ENCODE measurements at places on chromosomes 7 and 10.

- no peak for DNase-seq
These were observed 141.3 kb upstream of the ANK3 start for GRCh38 chr10:60531006-60531405.

DNA sequence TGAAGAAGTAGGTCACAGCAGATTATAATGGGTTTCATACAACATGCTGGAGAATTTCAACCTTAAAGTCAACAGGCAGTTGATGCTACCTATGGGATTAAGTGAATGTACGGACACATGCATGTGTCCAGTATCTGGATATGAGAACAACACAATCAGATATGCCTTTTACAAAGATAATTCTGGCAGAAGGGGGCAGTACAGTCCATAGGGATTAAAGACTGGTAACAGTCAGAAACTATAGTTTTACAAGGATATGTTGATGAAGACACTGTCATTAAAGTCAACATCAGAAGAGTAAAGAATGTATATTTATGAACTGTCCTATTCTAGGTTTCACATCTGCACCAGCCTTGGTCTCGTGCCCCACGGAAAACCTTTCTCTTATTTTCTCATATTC, 41.5 kb downstream of the ANKMY2 start:
- DNase-seq = no peak

DNA sequence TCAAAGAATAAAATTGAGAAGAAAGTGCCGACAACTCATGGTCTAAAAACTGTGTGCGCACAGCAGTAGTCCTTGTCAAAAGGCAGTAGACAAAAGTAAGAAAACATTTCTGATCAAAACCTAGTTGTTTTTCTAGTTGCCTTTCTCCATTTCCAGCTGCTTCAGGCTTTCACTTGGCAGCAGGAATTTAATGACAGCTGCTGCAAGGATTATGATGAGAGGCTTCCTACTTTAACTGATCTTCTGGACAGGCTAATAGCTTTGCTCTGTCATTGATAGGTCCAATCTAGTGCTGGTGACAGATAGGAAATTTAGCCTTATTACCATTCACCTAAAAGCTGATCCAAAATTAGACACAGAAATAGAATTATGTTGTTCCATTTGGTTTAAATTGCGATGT, 110.7 kb upstream of the SEMA3C start:
- peak; percentile 70 for DNase-seq

GRCh38 chr10:125103924-125104323, 56.4 kb downstream of the CTBP2 start:
- no peak for DNase-seq

DNA sequence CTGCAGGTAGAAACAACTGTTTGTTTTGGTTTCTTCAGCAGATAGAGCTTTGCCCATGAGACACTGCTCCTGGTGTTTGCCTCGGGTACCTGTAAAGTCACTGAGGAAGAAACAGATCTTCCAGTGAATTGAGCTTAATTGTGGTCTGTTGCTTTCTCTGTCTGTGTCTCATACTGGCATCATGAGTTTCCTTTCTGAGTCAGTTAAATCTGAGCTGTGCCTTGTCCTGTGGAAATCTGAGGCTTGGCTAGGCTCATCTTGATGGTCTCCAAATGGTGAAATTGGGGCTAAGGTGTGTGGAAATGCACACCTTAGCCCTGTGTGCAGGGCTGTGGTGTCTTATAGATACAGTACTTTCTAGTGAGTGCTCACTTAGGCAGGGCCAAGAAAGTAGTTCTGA, 67.4 kb downstream of the GBF1 start:
- DNase-seq = no peak

GRCh38 chr10:6002809-6003510, 25.6 kb upstream of the IL15RA start:
- no peak for DNase-seq

- no peak for DNase-seq
These were observed 957.1 kb downstream of the SORCS3 start for GRCh38 chr10:105598207-105598606.

DNA sequence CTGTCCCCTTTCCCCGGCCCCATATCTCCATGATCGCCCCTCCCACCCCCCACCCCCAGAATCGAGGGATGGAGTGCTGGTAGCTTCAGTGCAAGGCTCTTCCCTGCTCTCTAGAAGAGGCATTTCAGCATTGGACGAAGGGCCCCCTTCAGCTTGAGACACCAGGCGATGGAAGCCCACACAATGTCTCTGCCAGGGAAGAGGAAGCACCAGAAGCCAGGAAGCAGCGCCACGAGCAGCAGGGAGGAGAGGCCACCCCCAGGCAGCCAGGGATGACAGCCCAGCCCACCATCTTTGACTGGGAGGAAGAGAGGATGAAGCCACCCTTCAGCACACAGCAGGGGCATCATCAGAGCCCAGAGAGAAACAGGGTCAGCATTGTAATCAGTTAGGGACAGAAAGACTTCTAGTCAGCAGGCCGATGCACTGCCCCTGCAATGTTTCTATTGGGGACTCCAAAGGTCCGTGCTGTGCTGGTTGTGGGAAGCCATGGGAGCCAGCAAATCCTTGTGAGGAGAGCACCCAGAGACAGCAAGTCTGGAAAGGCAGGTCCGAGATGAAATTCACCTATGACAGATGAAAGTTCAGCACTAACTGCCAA, 15.7 kb downstream of the TMEM72 start:
- no peak for DNase-seq

DNA sequence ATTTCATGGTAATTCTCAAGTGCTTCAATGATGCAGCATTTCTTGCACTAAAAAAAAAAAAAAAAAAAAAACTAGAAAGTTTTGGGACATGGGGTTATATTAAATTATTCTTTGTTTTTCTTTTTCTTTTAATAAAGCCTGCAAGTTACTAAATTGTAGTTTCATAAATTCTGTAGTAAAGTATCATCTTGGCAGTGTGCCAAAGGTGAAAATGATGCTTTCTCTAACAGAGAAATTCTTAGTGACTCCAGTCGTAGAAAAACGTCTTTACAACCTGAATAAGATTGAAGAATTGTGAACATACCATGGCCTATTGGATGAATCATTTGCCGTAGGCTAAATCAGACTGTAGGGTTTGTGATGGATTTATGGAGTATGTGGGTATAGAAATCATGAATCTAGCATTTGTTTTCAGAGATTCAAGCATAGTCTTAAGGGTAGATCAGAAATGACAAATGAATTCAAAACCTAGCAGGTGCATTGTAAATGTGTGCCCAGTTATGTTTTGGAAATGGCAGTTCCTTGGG, 27.1 kb downstream of the RBM17 start:
- no peak for DNase-seq

- no peak for DNase-seq
These were observed 5.3 kb downstream of the ZNF488 start for GRCh38 chr10:47378606-47379444.

GRCh38 chr7:106045586-106045985, 66.5 kb downstream of the SYPL1 start:
- DNase-seq = no peak

GRCh38 chr10:113644185-113645120, 19.4 kb downstream of the NRAP start:
- no peak for DNase-seq

DNA sequence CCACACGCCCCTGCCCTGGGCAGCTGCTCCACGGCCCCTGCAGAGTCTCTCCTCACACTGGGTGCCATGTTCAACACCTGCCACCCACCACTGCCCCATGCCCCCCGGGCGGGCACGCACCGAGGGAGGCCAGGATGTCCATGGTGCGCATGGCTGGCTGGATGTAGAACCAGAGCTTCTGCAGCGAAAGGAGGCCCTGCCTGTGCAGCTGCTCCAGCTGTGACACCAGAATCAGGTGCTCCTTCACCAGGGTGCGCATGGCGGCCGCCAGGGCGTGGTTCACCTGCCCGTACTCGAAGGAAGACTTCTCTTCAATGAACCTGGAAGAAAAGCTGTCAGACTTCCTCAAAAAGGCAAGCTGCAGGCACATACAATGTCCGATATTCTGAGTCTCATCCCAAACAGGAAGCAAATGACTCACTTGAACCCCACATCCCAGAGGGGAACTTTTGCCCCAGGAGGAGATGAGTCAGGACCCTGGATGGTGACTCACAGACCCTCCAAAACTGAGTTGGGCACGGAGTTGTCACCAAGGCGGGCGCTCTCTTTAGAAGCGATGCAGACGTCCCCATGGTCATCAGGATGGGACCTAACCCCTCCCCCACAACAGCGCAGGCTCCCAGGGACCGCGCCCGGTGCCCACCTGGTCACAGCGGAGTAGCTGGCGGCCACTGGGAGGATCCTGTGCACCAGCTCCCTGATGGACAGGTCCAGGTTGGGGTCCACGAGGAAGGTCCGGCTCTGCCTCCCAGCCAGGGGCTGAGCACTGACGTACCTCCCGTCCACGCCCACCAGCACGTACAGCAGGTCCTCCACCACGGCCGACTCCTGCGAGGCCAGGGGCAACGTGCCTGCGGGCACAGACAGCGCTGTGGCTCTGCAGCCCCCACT, 15.5 kb downstream of the TUBGCP2 start:
- no peak for DNase-seq

GRCh38 chr10:34294137-34294536, 521.0 kb downstream of the PARD3 start:
- no peak for DNase-seq

- no peak for DNase-seq
These were observed 21.1 kb upstream of the VDAC2 start for GRCh38 chr10:75189266-75190096.

- DNase-seq = peak; percentile 12
These were observed 32.8 kb upstream of the PHF14 start for GRCh38 chr7:10940704-10941355.

DNA sequence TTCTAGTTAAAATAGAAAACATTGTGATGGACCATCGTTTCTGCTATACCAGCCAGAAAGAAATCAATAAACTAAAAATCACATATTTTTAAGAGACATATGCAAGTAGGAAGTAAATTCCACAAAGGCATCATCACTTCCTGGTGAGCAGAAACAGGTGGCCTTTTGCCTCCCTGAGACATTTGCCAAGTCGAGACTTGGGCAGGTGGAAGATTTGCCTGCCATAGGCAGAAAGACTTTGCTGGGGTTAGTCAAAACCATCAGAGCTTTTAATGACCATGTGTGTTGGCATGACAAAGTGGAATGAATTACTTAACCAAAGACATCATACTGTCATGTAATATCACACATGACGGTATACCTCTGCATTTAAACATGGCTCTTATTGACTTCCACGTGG, 66.0 kb upstream of the FGL2 start:
- no peak for DNase-seq

GRCh38 chr10:61692447-61693010, 29.8 kb downstream of the CABCOCO1 start:
- DNase-seq = no peak

DNA sequence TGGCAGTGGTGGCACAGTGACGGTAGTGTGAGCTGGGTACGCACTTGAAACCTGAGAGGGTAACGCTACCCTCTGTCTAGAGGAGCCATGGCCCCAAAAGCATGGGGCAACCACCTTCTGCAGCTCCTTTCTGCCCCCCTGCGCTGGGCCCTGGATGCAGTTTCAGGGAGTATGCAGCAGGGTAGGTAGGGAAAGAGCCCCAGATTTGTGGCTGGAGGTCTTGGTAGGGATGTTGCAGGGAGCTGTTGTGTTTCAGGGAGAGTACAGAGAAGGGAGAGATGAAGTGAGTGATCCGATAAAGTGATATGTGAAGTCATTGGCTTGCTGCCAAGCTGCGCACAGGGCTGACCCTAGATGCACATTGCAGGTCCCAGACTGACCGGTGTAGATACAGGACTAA, 2.7 kb upstream of the PGAM2 start:
- no peak for DNase-seq

GRCh38 chr7:97973206-97973658, 16.8 kb downstream of the OCM2 start:
- DNase-seq = no peak

GRCh38 chr10:12631216-12631615, 281.9 kb downstream of the CAMK1D start:
- DNase-seq = no peak

GRCh38 chr7:130092598-130092997, 22.3 kb downstream of the KLHDC10 start:
- no peak for DNase-seq

DNA sequence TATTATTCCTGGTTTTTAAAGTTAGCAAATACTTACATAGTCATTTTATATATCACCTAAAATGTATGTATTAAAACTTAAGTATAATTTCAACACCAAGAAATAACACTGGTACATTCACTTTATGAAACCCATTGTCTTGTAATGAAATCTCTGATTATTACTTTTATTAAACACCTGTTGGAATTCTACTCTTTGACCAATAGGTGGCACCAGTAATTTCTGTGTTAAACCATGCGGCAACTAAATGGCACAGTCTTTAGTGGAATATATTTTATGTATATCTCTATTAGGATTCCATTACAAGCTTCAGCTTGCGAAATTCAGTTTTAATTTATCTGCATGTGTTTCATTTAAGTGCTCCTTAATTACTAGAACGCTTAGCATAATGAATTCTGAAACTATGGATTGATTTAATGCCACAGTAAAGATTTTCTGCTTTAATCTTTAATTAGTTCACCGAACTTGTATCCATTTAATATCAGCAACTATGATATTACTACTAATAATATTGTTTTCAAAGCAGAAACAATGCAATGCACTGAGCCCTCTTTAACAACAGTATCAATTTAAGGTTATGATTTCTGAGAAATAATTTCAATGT, 181.3 kb downstream of the MAGI2 start:
- DNase-seq = no peak

GRCh38 chr10:48365668-48366067, 59.2 kb downstream of the MAPK8 start:
- no peak for DNase-seq

DNA sequence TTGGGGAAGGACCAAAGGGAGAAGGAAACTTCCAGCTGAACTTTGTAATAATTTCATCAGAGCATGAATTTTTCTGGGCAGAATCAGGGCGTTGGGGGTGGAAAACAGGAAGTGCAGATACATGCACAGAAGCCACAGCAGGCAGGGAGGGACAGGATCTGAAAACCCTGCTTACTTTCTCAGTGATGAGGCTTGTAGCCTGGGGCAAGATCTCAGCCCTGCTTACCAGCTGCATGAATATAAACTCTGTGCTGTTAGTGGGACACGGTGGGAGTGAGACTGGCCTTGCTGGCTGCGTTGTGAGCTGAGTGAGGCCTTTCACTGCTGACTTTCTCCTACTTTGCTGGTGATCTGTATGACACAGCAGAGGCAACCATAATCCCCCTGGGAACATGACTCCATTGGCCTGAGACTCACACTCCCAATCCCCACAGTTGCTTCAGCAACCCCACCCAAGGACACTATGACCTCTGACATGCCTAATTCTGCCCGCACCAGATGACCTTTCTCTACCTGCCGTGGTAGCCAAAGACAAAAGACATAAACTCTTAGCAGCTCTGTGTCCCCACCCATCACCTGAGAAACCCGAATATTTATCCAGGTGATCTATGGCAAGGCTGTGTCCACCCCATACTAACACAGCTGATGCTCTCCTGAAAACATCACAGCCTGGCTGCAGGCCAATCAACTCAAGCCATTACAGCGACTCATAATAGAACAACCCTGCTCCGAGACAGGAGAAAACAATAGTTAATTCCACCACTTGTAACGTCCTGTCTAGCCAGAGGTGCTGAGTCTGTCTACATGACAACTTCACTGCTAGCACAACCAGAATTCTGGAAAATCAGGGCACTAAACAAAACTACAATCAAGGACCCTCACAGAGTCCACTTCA, 190.7 kb upstream of the CHRM2 start:
- no peak for DNase-seq

Measured in NCI-H524 (cell line).